ENCODE measurements at places on chromosomes 7 and 10. TPM values are rescaled to one million over a fixed set of nuclear protein-coding genes. Genes with fewer than 3 reads are reported as not detected.

Gene ADARB2
- total RNA-seq = 2.3 TPM

Gene CTAGE8
- not detected for total RNA-seq

Gene AEBP1
- 116 TPM for total RNA-seq

Gene OR13A1
- not detected for total RNA-seq

Gene C10orf143
- total RNA-seq = 5.5 TPM

Gene ZMIZ1
- 47.9 TPM for total RNA-seq

Gene GIMAP7
- 4.2 TPM for total RNA-seq

Gene PAPOLB
- total RNA-seq = not detected

Gene CNNM1
- total RNA-seq = 0.23 TPM

Gene ANXA8
- 1.3 TPM for total RNA-seq

Gene TRPV5
- not detected for total RNA-seq

Gene DNAH11
- total RNA-seq = 30.0 TPM

Gene DENND10
- total RNA-seq = 39.8 TPM

Gene PDE6C
- total RNA-seq = not detected

Gene UTF1
- total RNA-seq = not detected

DNA sequence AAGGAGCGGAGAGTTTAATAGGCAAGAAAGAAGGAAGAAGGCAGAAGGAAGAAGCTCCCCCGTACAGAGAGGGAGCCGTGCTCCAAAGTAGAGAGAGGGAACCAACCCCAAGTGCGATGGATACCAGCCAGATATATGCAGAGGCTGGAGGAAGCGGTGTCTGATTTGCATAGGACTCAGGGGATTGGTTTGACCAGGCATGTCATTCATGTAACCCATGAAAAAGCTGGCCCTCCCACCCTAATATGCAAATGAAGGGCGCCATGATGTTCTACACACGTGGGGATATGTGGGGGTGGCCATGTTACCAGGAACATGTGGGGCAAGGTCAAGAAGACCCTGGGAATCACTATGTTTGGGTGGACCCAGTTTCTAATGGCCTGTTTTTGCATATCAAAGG lies 40.6 kb upstream of the FAM3C start:
- no peak overlapping the region for H3K4me3 ChIP-seq
- no peak for DNase-seq
- H3K36me3 ChIP-seq = no peaks in the 10 kb centered on the region

GRCh38 chr10:89278034-89278535 lies 23.8 kb upstream of the IFIT2 start:
- DNase-seq = peak; percentile 87
- H3K27ac ChIP-seq = peak overlapping the region; percentile 87
- peaks cover 32% of the 10 kb centered on the region for H3K4me1 ChIP-seq
- no peak overlapping the region for H3K4me3 ChIP-seq
- no peaks in the 10 kb centered on the region for H3K36me3 ChIP-seq

DNA sequence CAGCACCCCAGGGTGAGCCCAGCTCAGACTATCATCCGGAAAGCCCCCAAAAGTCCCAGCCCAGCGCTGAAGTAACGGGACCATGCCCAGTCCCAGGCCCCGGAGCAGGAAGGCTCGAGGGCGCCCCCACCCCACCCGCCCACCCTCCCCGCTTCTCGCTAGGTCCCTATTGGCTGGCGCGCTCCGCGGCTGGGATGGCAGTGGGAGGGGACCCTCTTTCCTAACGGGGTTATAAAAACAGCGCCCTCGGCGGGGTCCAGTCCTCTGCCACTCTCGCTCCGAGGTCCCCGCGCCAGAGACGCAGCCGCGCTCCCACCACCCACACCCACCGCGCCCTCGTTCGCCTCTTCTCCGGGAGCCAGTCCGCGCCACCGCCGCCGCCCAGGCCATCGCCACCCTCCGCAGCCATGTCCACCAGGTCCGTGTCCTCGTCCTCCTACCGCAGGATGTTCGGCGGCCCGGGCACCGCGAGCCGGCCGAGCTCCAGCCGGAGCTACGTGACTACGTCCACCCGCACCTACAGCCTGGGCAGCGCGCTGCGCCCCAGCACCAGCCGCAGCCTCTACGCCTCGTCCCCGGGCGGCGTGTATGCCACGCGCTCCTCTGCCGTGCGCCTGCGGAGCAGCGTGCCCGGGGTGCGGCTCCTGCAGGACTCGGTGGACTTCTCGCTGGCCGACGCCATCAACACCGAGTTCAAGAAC lies 1.1 kb downstream of the VIM start:
- H3K27ac ChIP-seq = peak overlapping the region; percentile 89
- peak overlapping the region; percentile 97 for H3K4me3 ChIP-seq
- peak; percentile 83 for DNase-seq

- H3K27me3 ChIP-seq = no peaks in the 10 kb centered on the region
- H3K27ac ChIP-seq = peak overlapping the region; percentile 37
- DNase-seq = peak; percentile 47
- no peaks in the 10 kb centered on the region for H3K36me3 ChIP-seq
- no peak overlapping the region for H3K4me3 ChIP-seq
Measured at GRCh38 chr7:71633551-71634008, 501.6 kb downstream of the GALNT17 start.

DNA sequence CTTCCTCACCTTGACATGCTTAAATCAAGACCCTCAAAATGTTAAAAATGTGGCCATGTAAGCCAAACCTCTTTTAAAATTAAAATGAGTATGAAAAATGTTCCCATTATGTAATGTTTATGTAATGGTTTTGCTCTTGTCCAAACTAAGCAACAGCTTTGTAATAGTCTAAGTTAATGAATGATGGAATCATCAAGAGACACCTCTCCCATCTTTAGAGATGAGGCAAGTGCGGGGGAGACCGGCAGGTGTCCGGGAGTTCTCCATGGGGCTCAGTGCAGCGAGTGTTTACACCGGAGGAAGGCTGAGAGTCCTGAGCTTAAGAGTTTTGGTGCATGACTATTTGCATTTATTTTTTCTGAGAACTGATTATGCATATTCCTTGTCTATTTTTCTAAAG lies 384.9 kb upstream of the RNF32 start:
- no peaks in the 10 kb centered on the region for H3K36me3 ChIP-seq
- DNase-seq = no peak
- no peak overlapping the region for H3K27ac ChIP-seq
- no peaks in the 10 kb centered on the region for H3K27me3 ChIP-seq
- H3K4me1 ChIP-seq = no peaks in the 10 kb centered on the region

DNA sequence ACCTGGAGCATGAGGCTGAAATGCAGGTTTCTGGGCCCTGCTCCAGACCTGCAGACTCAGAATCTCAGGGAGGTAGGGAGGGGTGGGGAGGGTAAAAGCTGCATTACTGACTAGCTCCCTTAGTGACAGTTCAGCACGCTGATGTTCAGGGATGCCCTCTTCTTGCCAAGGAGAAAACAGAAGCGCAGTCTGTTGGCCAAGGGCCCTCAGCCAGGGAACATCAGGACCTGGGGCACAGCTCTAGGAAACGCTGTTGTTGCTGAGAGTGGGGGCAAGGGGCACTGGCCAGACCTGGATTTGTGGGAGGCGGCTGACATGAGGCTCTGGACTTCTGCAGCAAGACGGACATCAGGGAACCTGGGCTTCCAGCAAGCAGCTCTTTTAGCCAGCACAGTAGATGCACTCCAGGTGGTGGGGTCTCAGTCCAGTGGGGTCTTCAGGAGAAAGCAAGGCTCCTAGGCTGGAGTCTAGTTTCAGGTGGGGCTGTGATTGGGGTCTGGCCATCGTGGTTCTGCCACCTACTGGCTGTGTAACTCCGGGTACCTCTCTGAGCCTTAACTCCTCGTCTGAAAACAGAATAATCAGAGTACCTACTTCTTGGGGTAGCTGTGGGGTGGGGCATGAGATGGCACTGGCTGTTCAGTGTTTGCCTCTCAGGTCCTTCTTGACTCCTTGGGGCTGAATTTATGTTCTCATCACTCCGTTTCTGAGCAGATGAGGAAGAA lies 72.9 kb upstream of the PRLHR start:
- H3K27me3 ChIP-seq = no peaks in the 10 kb centered on the region
- H3K4me3 ChIP-seq = no peak overlapping the region
- DNase-seq = no peak

DNA sequence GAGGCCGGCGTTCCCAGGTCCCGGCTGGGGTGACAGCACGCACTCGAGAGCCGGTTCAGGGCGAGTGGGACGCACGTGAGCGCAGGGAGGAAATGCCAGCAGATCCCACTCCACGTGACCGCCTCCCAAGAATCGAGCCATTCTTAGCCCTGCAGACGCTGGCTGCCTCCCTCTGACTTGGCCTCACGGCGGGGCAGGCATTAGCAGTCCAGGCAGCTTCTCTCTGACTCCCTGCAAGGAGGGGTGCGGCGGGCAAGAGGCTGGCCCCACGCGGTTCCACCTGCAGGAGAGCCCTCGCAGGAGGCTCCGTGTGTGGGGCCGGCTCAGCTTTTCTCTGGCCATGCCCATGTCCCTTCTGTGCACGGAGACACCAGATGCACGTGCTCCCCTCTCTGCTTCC lies 10.1 kb downstream of the GPR146 start:
- no peaks in the 10 kb centered on the region for H3K4me1 ChIP-seq
- H3K36me3 ChIP-seq = no peaks in the 10 kb centered on the region
- no peak overlapping the region for H3K27ac ChIP-seq
- H3K4me3 ChIP-seq = no peak overlapping the region
- no peaks in the 10 kb centered on the region for H3K27me3 ChIP-seq

DNA sequence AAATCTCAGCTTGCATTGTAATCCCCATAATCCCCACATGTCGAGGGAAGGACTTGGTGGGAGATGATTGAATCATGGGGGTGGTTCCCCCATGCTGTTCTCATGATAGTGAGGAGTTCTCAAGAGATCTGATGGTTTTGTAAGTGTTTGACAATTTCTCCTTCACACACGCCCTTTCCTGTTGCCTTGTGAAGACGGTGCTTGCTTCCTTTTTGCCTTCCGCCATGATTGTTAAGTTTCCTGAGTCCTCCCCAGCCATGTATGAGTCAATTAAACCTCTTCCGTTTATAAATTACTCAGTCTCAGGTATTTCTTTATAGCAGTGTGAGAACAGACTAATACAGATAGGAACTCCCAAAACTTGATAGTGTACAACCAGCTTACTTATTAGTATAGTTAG lies 98.6 kb downstream of the CREM start:
- DNase-seq = no peak
- H3K27me3 ChIP-seq = no peaks in the 10 kb centered on the region
- H3K4me1 ChIP-seq = peaks cover 4% of the 10 kb centered on the region
- H3K27ac ChIP-seq = no peak overlapping the region
- H3K36me3 ChIP-seq = no peaks in the 10 kb centered on the region
- no peak overlapping the region for H3K4me3 ChIP-seq

DNA sequence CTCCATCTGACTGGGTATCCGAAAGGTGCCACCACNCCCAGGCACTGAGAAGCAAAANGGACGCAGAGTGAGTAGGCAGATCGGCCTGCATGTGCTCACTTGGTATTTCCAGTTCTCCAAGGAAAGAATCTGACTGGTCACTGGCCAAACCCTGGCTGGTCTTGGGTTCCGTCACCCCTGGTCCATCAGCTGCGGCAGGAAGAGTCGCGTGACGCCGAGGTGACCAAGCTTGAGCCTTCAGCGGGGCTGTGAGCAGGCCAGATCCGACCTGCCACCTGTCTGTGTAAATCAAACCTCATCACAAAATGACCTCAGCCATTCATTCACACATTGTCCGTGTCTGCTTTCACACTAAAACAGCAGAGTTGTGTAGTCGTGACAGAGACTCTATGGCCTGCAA lies 28.8 kb upstream of the CHST15 start:
- H3K4me3 ChIP-seq = no peak overlapping the region
- no peak for DNase-seq
- no peaks in the 10 kb centered on the region for H3K36me3 ChIP-seq
- H3K4me1 ChIP-seq = peaks cover 5% of the 10 kb centered on the region
- H3K27me3 ChIP-seq = no peaks in the 10 kb centered on the region
- no peak overlapping the region for H3K27ac ChIP-seq

- peaks cover 60% of the 10 kb centered on the region for H3K4me1 ChIP-seq
- no peak for DNase-seq
- no peaks in the 10 kb centered on the region for H3K36me3 ChIP-seq
- peak overlapping the region; percentile 88 for H3K27ac ChIP-seq
- no peak overlapping the region for H3K4me3 ChIP-seq
- H3K27me3 ChIP-seq = no peaks in the 10 kb centered on the region
Measured at GRCh38 chr10:91590904-91591796, 41.7 kb downstream of the PPP1R3C start.

- no peak for DNase-seq
- no peaks in the 10 kb centered on the region for H3K36me3 ChIP-seq
- peak overlapping the region; percentile 78 for H3K4me3 ChIP-seq
- H3K4me1 ChIP-seq = peaks cover 27% of the 10 kb centered on the region
- H3K27ac ChIP-seq = no peak overlapping the region
Measured at GRCh38 chr10:91925022-91925320, 1.4 kb downstream of the BTAF1 start.

DNA sequence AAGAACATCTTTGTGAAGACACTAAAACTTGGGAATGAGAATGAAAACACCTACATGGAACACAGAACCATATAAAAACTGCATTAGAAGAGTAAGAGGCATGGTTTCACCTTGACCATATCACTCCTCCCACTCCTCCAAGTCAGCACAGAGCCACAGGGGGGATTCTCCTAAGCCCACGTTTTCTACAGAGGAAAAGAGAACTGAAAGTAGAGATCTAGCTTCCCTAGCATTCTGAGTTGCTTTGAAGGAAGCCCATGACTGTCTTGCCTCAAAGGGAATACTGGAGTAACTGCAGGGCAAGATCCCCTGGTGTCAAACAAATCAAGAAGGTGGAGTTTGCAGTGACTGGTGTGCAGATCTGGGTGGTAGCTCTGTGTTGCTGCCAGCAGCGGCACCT lies 43.9 kb downstream of the HBP1 start:
- no peak for DNase-seq
- H3K4me3 ChIP-seq = no peak overlapping the region
- H3K27me3 ChIP-seq = no peaks in the 10 kb centered on the region

DNA sequence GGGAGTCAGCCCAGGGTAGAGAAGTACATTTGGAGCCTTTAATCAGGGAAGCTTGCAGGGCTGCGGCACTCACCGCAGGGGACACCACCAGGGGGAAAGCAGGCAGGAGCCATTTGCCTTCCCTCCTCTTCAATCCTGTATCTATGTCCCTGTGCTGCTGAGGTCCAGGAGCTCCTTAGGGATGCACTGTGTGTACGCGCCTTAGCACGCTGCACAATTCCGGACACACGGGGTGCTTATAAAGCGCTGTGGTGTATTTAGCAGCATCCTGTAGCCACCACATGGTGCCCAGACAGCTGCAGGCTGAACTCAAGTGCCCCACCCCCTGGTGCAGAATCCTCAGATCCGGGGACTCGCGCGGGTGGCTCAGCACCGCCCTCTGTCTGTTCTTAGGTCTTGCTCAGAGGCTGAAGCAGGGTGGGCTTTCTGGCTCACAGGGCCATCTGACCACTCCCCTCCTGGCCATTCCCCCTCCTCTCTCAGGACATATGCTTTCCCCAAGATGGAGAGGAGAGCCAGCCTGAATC lies 421.4 kb downstream of the SDK1 start:
- H3K27ac ChIP-seq = no peak overlapping the region
- H3K36me3 ChIP-seq = no peaks in the 10 kb centered on the region
- H3K4me1 ChIP-seq = no peaks in the 10 kb centered on the region
- DNase-seq = no peak

GRCh38 chr10:62491597-62491996 lies 117.4 kb downstream of the ZNF365 start:
- H3K27ac ChIP-seq = no peak overlapping the region
- H3K27me3 ChIP-seq = no peaks in the 10 kb centered on the region
- no peak for DNase-seq
- H3K4me3 ChIP-seq = no peak overlapping the region
- no peaks in the 10 kb centered on the region for H3K36me3 ChIP-seq
- H3K4me1 ChIP-seq = no peaks in the 10 kb centered on the region

- H3K4me1 ChIP-seq = peaks cover 6% of the 10 kb centered on the region
- H3K27ac ChIP-seq = no peak overlapping the region
- H3K27me3 ChIP-seq = no peaks in the 10 kb centered on the region
Measured at GRCh38 chr7:5758753-5759335, 22.6 kb downstream of the RNF216 start.

Measured in adrenal gland (tissue), 19 donors.